ENCODE measurements at places on chromosomes 7 and 10. TPM values are rescaled to one million over a fixed set of nuclear protein-coding genes. Genes with fewer than 3 reads are reported as not detected.

DNA sequence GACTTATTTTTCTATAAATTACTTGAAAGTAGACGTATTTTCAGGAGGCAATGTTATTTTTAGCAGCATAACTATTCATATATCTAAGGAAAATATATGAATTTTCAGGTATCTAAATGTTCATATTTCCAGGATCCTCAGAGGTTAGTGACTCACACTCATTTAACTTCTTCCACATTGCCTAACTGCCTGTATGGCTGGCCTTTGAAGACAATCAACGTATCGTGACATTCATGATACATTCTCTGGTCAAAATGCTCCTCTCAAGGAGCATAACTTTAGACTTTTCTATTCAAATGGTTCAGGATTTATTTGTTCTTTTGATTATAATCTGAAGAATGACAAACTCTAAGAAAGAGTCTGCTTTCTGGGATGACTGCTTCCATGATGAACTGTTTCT, 89.3 kb downstream of the SEMA3C start:
- DNase-seq = no peak

- DNase-seq = no peak
These were observed 133.7 kb downstream of the ARHGAP22 start for GRCh38 chr10:48470893-48471805.

The MASTL gene
- total RNA-seq = 25.2 TPM

The GRM8 gene
- total RNA-seq = 2.1 TPM

DNA sequence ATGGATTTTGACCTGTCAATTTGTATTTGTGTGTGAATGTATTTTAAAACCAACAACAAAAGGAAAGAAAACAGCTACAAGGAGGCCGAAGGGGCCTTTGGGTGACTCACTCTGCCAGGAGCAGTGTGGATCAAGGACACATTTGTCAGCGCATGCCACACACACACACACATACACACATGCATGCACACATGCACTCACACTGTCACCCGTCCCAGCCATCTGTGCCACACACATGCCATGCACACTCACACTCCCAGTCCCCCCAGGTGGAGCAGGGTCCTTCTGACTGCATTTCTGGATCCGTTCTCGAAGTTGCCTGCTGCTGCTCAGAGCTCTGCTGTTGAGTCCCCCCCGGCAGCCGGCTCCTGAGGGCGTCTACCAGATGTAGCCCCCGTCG, 26.0 kb downstream of the SPOCK2 start:
- no peak for DNase-seq

The PLXDC2 gene
- total RNA-seq = 31.7 TPM

DNA sequence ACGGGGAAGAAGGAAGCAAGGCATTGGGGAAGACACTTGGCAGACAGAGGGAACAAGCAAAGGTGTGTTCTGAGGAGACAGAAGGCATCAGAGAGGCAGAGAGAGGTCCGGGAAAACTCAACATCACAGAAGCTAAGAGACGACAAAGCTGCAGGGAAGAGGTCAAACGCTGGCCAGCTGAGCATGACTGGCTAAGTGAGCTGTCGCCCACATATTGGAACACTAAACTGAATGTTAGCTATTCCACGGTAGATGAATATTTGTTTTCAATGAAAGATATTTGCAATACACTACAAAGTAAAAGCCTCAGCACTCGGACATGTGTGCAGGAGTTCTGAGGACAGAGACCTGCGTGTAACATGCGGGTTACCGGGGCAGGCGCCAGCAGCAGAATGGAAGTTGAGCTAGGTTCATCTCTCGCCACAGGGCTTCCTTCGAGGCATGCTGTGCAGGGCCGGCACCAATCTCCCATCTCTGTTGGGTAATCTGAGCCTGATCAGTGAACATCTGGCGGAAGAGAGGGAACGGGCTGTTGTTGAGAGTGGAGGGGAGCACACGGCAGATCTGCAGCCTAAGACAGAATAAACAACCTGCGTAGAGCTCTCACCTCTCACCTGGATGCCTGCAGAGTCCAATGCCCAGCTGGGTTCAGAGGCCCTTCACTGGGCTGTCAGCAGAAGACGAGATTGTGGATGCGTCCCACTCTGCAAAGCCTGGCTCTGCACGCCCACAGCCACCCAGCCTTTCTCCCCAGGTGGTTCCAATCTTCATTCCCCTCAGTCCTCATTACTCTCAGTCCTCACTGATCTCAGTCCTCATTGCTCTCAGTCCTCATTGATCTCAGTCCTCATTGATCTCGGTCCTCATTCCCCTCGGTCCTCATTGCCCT, 35.9 kb downstream of the INSIG1 start:
- DNase-seq = no peak
